CD4-positive, alpha-beta T cell treated with Interleukin-1 beta for 1 hour (primary cell): ENCODE measurements at places on chromosomes 7 and 10.

GRCh38 chr10:122128357-122128756 lies 139.4 kb downstream of the TACC2 start:
- DNase-seq: no peak

GRCh38 chr7:86013662-86014061 lies 630.0 kb upstream of the GRM3 start:
- no peak for DNase-seq

- no peak for DNase-seq
Observed at GRCh38 chr7:111763221-111763801, 201.0 kb upstream of the IMMP2L start.

DNA sequence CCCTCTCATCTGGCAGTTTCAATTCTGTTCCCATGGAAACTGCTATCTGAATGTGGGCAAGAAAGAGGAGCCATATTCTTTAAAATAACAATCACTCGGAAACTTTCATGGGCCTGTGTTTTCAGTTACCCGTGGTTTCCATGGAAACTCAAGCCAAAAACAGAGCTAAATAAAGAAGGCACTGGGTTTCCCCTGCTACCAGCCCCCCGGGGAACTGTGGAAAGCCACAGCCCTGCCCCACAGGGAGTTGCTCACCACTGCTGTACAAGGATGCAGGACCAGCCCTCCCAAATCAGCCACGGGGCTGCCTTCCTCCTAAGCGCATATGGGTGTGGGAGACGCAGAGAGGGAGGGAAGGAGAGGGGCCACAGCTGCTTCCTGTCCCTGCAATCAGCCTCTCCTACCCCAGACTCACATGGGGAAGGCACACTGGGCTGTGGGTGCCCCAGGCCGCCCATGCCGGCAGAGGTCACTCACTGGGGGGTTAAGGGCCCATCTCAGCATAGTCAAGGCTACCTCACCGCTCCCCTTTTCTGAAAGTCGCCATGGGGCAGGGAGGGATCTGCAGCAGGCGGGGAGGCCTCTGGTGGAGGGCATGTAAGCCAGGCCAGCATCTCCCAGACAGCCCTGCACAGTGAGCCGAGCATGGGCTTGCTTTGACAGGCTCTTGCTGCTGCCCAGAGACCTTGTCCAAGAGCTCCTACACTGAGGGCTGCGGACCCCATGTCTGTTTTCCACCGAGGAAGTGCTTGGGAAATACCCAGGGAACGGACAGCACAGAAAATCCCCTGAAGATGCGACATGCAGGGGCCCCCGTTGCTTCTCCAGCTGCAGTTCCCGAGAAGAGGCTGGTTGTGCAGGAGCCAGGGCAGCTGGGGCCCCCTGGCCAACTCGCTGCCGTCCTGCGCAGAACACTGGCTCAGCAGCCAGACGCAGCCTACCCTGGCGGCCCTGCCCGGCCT lies 157.3 kb upstream of the PPP2R2D start:
- peak; percentile 60 for DNase-seq

- peak; percentile 32 for DNase-seq
Observed at GRCh38 chr7:34928052-34928451, 109.2 kb downstream of the DPY19L1 start.

GRCh38 chr7:75856536-75856935 lies 22.3 kb upstream of the RHBDD2 start:
- peak; percentile 45 for DNase-seq
